Activated CD4-positive, alpha-beta T cell treated with anti-CD3 and anti-CD28 coated beads, Interleukin-2, amount 10 ng/mL, durations not matched to agents 24 days and 14 days (primary cell): ENCODE measurements at places on chromosomes 2 and 18. TPM values are rescaled to one million over a fixed set of nuclear protein-coding genes. Genes with fewer than 3 reads are reported as not detected.

SEPTIN10 gene
- 0.14 and 0.50 TPM in 2 replicates for total RNA-seq

SERPINB3 gene
- total RNA-seq = not detected in 2 replicates

REG3G gene
- total RNA-seq = not detected in 2 replicates

SIGLEC15 gene
- not detected in 2 replicates for total RNA-seq

RMC1 gene
- 51.0 and 52.8 TPM in 2 replicates for total RNA-seq

STAMBP gene
- 58.4 and 59.9 TPM in 2 replicates for total RNA-seq

CD8B gene
- total RNA-seq = 0.50 TPM in 1 of 2 replicates, not detected in the other

DPP10 gene
- not detected in 2 replicates for total RNA-seq

ING5 gene
- total RNA-seq = 51.3 and 55.3 TPM in 2 replicates

OSGEPL1 gene
- total RNA-seq = 11.1 and 12.2 TPM in 2 replicates

STK17B gene
- 129 and 131 TPM in 2 replicates for total RNA-seq

TOGARAM2 gene
- 4.8 and 6.7 TPM in 2 replicates for total RNA-seq

PSTPIP2 gene
- total RNA-seq = 27.5 and 29.2 TPM in 2 replicates

C1GALT1C1L gene
- not detected in 2 replicates for total RNA-seq

TNFAIP6 gene
- not detected in 2 replicates for total RNA-seq

CCL20 gene
- total RNA-seq = 3.2 and 4.4 TPM in 2 replicates

SELENOI gene
- 63.7 and 68.8 TPM in 2 replicates for total RNA-seq

DPP4 gene
- 65.4 and 68.0 TPM in 2 replicates for total RNA-seq

UGT1A10 gene
- total RNA-seq = not detected in 2 replicates

GPR17 gene
- not detected in 2 replicates for total RNA-seq

FSHR gene
- total RNA-seq = not detected in 2 replicates

SIX3 gene
- total RNA-seq = not detected in 2 replicates

CNGA3 gene
- not detected in 2 replicates for total RNA-seq

DYNAP gene
- not detected in 2 replicates for total RNA-seq

NEU2 gene
- total RNA-seq = not detected in 2 replicates
